NCI-H1694 treated with DMSO at 0.1 percent for 48 hours (cell line): ENCODE measurements at places on chromosomes 5 and 9.

DNA sequence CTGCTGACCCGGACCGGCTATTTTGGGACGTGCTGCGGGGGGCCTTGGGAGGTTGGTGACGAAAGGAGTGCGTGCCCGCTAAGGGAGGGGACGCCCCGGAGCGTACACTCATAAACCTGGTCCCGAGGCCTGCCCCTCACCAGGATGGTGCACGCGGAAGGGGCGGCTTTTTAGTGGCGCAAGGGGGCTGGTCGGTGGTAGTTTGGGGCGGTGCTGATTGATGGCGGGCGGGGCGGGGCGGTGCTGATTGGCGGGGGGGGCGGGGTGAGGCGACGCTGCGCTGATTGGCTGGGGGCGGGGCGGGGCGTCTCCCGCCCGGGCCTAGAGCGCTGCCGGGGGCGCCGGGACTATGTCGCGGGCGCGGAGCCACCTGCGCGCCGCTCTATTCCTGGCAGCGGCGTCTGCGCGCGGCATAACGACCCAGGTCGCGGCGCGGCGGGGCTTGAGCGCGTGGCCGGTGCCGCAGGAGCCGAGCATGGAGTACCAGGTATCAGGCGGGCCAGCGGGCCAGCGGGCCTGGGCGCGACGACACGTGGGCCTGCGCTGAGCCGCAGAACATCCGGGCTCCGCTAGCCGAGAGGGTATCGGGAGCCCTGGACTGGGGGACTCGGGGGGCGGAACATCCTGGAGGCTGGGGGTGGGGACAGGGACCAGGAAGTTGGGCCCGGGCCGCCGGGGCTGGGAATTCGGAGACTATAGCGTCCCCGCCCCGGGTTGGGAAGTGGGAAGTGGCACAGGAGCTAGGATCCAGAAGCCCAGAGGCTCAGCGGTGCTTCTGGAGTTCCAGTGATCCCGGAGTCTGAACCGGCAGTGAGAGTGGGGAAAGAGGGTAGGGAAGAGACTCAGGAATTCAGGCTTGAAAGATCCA, at the start of gene FPGS:
TSS of gene FPGS (plus strand) at position 307 of the 868 bp plus-strand sequence. CDS start at position 350, 43 bp downstream.
- DNase-seq = peak; percentile 78

DNA sequence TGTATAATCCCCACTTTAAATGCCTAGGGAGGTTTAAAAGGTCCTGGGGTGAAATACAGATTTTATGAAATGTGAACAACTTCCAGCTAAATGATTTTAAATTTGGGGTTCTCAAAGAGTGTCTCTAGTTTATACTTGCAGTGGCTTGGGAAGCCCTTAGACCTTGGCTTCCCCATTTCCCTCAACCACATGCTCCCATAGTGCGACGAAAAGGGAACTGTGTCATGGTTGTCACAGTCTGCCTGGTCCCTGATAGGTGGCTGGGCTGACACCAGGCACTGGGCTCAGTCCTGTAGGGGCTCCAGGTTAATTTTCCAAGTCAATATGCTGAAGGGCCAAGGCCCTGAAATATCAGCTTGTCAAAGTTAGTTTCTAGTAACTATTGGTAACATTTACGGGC, 10.4 kb upstream of the CXCL14 start:
- no peak for DNase-seq

DNA sequence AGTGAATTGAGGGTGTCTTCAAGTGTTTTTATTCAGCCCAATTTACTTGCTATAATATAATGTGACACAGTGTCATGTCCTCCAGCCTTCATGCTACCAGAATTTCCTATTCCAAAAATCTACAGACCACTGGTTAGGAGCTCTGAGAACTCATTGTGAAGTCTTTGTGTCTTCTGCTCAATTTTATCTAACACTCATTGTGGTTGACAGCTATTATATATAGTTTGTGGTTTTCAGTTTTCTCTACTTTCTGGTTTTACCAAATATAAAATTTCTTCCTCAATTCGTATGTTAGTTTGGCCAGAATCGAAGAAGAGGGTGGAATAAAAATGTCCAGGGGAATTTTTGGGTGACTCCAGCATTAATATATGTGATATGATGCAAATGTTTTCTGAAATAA, 509.3 kb upstream of the NUDT12 start:
- no peak for DNase-seq

GRCh38 chr5:34957857-34958690, 28.7 kb downstream of the DNAJC21 start:
- peak; percentile 33 for DNase-seq

DNA sequence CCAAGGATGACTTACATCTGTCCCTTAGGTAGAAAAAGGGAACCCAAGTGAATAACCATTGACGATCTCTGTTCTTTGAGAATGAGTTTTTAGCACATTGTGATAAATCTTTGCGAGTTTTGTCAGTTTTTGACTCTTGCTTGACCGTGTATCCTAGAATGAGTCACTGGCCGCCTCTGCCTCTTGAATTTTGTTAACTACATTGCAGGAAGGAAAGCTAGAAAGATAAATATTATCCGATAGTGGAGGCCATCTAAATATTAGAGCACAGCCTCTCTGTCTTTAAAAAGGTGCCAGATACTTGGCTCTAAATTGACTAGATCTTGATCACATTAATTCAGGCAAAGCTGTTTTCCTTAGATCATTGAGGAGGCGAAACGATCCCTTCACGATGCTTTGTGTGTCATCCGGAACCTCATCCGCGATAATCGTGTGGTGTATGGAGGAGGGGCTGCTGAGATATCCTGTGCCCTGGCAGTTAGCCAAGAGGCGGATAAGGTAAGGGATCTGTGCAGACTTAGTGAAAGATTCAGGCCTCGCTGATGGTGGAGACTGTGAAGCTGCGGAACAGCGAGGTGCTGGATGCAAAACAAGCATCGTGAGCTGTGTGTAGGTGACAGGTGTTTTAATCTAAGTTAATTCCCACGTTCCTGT, 12.2 kb downstream of the CCT5 start:
- DNase-seq = no peak

DNA sequence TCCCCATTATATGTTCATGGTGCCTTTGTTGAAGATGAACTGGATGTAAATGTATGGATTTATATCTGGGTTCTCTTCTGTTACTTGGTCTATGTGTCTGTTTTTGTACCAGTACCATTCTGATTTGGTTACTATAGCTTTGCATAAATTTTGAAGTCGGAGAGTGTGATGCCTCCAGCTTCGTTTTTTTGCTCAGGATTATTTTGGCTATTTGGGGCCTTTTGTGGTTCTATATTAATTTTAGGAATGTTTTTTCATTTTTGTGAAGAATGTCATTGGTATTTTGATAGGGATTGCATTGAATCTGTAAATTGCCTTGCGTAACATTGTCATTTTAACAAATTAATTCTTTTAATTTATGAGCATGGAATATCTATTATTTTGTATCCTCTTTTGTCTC, 36.6 kb upstream of the ZNF366 start:
- no peak for DNase-seq

GRCh38 chr5:107532169-107532878, 138.4 kb downstream of the EFNA5 start:
- DNase-seq = no peak

DNA sequence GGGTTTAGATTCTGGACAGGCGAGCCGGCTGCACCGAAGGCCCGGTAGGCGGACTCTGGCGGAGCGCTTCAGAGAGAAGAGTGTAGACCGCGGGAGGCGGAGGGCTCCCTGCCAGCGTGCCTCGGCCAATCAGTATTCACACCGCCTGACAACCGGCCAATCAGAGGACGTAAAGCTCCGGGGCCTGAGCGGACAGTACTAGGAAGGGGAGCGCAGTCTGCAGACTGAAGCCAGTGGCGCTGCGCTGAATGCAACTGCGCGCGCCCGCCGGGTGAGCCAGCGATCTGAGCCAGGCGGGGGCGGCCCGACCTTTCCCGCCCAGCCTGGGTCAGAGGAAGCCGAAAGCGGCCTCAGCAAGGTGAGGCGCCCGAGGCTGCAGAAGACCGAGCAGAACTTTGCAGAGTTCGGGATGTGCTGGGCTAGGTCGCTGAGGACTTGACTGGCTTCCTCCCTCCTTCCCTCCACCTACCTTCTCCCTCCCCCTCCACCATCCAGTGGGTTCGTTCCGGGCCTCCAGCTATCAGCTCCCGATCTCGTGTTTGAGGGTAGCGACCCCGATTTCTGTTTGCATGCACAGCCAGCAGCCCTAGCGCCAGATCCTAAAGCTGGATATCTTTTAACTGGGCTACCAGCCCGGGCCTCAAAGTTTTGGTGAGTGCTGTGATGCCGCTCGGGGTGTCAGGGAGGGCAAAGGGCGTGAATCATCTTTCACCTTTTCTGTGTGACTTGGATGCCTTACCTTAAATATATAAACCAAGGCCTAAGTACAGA, at the start of gene DMRT2:
TSS of gene DMRT2 (plus strand) at position 233 of the 771 bp plus-strand sequence. CDS start 1,257 bp downstream, outside the sequence.
- DNase-seq = peak; percentile 49

GRCh38 chr9:111037708-111038330, 451 bp downstream of the LPAR1 start:
- no peak for DNase-seq

- DNase-seq = no peak
Observed at GRCh38 chr5:128253161-128253560, 169.6 kb downstream of the SLC12A2 start.

- DNase-seq = no peak
Observed at GRCh38 chr5:72272398-72272797, 47.6 kb downstream of the MRPS27 start.

DNA sequence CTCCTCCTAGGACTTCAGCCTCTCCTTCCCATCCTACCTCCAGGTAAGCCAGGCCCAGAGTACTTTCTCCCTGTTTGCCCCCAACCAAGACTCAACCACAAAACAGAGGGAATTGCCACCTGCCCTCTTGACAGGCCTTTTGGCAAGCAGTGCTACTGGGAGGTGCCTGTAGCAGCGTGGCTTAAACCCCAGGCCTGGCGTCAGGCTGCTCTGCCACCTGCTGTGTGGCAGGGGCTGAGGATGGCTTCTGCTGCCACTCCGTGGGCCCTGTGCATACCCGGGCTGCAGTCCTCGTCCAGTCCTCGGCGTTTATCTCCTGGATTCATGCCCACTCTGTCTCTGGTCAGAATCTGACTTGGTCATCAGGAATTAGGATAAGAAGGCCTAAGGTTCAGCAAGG, 163.1 kb downstream of the PAX5 start:
- DNase-seq = peak; percentile 83

- no peak for DNase-seq
Observed at GRCh38 chr9:23611869-23612268, 214.2 kb downstream of the ELAVL2 start.

DNA sequence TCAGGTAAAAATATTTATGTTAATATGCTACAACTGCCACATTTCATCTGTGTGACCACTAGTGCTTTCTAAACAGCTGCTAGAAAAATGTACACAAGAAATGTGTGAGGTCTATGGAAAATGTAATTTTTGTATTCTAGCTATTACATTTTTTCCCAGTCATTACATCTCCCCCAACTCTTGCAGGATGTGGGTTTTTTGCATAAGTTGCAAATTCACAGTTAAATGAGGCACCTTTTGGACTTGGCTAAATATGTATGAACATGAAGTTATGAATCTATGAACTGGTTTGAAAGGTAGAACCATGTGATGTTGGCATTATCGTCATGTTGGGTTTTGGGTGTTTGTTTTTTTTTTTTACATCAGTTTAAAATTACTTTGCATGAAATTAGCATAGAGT, 590.4 kb upstream of the WWC1 start:
- DNase-seq = no peak

GRCh38 chr5:16690243-16690852, 73.6 kb upstream of the RETREG1 start:
- peak; percentile 21 for DNase-seq

GRCh38 chr9:113519426-113520108, 56.0 kb downstream of the RGS3 start:
- DNase-seq = no peak

DNA sequence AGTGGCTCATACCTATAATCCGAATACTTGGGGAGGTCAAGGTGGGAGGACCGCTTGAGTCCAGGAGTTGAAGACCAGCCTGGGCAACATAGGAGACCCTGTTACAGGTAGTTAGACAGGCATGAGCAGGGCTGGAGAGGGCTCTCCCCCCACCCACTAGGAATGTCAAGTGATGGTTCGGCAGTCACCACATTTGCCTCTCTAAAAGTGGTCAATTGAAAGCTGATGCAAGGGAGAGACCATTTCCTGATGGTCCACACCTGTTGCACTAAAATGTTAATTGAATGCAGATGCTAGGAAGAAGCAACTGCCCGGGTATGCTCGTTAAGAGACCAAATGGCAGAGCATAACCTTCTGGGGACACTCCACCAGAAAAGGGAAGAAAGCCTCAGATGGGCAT, 82.7 kb downstream of the SFXN1 start:
- DNase-seq = no peak

- DNase-seq = no peak
Observed at GRCh38 chr5:93595420-93596147, 12.6 kb downstream of the NR2F1 start.

DNA sequence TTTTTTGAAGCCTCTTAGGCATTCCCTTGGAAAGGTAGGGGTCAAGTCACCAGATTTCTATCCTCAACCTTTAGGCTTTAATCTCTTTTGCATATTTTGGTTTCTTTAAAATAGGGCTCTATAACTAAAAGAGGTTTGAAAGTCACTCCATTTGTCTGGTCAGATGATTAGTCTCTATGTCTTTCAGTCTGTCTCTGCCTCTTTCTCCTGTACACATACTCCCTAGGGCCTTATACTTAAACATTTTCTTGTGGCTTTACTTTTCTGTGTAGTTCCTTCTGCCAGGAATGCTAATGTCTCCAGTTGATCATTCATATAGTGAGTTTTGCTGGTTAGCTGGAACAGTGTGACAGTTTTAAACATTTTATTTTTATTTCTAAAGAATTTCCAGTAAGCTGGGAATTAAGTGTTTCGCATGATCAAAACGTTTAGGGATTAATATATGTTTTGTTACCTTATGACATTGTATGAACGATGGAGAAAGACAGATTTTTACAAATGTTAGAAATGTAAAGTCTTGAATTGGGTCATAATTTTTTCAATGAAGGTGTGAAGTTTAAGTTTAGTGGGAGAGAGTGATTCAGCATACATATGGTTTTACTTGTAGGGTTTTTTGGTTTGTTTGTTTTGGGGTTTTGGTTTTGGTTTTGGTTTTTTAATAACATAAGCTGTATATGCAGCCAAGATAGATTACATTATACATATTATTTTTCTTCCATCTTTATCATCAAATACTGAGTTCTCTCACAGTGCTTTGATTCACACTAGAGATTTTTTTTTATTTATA, 90.6 kb downstream of the ZCCHC7 start:
- DNase-seq = no peak

DNA sequence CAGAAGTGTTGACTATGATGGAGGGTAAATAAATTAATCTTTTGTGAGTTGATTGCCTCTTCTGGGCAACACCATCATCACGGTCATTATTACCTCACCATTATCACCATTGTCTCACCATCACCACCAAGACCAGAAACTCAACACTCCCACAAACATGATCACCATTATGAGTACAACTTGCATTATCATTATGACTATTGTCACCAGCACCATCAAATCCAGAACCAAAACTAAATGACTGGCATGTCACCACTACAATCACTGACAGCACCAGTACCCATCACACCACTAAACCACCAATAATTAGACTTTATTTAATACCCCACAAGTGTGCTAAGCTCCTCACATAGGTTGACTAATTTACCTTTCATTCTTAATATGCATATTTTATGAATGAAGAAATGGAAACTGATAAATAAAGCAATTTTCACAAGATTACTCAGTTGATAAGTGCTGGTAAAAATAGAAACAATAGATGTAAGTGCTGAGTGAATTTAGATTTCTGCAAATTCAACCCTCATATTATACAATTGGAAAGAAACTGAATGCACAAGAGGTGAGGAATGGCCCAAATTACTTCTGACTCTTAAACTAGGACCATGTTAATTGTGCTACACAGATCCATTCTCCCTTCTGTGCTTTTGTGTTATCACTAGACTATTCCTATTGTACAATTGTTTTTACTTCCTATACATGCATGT, 517.8 kb upstream of the PAPPA start:
- DNase-seq = no peak
